Stimulated activated CD4-positive, alpha-beta T cell treated with anti-CD3 and anti-CD28 coated beads, Interleukin-2, amount 100 ng/mL, for 48 hours (primary cell): ENCODE measurements at places on chromosomes 5 and 9.
A peak's percentile ranks its signal among the peaks of the same experiment; 100 is the strongest.

- DNase-seq: no peak
Measured at GRCh38 chr5:135608761-135609443, 30.1 kb upstream of the CXCL14 start.

DNA sequence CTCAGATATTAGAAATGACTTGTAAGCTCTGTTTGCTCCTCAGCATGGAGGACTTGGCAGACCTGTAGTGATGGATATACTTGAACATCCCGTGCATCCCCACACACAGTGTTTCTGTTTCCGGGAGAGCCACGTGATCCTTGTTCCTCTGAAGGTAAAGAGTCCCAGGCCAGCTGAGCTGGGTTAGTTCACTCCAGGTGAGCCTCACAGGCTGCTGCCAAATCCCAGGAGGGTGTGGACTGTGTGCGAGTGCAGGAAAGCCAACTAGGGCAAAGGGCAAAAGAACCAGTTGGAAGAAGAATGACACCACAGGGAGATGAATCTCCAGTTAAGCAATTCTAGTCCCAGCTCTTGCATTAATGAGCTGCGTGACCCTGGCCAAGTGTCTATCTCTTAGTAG is 10.4 kb upstream of the TOMM5 start:
- DNase-seq: no peak

- DNase-seq: no peak
Measured at GRCh38 chr9:29203244-29203930, 1630.1 kb upstream of the C9orf72 start.

DNA sequence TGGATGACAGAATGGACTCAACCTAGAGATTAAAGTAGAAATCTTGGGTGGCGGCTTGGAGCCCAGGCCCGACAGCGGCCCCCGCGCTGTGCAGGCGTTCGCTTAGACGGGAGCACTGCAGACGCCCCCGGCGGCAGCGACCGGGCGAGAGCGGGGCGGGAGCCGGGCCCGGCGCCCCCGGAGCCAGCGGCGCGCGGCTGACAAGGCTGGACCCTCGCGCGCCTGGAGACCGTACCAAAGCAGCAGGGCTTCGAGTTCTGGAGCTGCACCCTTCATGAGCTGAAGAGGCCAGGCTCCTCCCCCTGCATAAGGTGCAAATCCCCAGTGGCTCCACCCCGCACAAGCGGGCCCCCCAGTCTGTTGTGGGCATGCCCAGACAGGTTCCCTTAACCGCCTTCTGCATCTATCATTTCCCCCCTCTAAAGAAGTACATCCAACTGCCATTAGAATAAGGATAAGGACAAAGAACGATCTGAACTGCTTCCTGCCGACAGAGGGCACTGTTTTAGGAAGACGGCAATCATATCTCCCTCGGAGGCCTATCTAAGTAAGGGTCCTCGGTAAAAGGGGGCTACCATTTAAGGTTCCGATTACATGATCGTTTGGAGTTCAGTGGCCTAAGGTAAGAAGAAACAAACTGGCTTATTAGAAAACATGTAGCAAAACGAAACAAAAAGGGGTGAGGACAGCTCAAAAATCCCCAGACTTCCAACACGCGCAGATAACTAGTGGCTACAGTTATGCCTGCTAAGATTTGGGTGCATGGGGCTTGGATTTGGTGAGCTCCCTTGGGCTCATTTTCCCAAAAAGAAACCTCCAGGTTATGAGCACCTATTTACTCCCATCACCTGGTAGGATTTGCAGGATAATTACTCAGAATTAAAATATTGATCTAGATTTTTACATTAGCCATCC is 66.3 kb downstream of the RGMB start:
- DNase-seq: no peak

GRCh38 chr9:5429873-5430564 is 7.7 kb downstream of the PLGRKT start:
- DNase-seq: no peak

DNA sequence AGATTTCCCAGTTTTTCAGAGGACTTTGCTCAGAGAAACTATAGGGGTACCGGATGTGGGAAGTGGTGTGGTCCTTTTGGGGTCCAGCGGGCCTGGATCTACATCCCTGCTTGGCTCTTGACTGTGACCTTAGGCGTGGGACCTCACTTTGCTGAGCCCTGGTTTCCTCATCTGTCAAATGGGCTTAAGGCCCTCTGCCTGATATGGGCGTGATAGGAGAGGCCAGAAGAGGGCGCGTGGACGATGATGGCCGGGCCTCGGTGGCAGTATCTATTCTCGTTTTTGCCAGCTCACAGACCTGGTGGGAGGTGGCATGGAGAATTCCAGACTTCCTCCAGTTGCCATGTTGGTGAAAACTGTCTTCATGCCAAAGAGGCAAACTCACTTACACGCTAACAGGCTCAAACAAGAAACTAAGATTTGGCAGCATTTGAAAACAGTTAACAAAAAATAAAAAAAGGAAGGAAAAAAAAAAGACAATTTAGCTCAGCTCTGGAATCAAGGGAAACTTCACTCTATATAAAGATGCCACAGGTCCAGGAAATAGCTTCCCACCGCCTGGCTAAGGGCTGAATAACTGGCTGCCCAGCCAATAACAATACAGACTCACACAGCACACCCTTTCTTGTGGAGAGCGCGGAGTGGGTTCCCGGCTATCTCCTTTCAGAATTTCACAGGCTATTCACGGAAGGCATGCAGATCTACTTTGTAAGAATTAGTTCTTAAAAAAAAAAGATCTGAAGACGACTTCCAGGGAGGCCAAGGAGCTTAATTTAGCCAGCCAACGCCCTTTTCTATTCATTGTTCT is 1.7 kb downstream of the SH3PXD2B start:
- no peak for DNase-seq

- DNase-seq: no peak
Measured at GRCh38 chr9:123394291-123395235, 38.6 kb downstream of the CRB2 start.

DNA sequence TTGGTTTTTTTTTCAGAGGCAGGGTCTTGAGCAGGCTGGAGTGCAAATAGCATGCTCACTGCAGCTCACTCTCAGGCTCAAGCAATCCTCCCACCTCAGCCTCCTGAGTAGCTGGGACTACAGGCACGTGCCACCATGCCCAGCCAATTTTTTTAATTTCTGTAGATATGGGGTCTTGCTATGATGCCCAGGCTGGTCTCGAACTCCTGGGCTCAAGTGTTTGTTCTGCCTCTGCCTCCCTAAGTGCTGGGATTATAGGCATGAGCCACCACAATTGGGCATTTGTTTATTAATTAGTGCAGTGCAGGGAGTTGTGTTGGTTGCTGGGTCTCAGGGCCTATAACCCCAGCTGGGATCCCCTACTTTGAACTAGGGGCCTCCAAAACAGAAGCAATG is 47.0 kb downstream of the CXXC5 start:
- no peak for DNase-seq

- DNase-seq: no peak
Measured at GRCh38 chr9:114483499-114483898, 21.8 kb downstream of the WHRN start.

DNA sequence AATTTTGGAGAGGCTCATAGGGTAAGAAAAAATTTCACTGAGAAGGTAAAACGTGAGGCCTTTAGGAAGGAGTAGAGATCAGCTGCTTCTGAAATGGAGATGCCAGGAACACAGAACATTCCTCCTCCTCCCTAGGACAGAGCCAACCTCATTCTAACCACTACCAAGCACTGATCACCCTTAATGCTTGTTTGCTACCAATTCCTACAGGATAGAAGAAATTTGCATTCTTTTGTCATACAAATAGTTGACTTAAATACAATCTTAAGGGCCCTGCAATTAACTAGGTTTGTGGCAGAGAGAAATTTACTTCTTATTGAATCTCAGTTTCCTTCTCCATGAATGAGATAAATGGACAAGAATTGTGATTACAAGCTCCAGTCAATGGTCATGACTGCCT is 780.2 kb upstream of the WWC1 start:
- no peak for DNase-seq

DNA sequence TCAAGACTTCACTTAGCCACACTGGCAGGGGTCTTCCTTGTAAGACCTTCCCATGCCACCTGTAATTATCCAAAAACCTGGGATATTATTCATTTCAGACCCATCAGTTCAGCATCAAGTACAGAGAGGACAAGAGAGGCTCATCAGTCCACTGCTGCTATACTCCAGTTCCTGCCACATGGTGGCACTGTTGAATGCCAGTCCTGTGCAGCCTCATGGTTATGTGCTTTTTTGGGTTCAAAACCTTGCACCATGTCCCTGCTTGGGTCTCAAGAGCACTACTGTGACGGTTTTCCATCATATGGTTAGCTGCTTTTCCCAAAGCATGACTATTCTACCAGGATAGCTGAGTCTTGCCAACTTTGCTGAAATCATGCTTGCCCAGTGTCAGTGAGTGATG is 8.5 kb downstream of the PTGS1 start:
- DNase-seq: peak; percentile 15

GRCh38 chr5:56085193-56085592 is 90.4 kb upstream of the IL6ST start:
- no peak for DNase-seq

DNA sequence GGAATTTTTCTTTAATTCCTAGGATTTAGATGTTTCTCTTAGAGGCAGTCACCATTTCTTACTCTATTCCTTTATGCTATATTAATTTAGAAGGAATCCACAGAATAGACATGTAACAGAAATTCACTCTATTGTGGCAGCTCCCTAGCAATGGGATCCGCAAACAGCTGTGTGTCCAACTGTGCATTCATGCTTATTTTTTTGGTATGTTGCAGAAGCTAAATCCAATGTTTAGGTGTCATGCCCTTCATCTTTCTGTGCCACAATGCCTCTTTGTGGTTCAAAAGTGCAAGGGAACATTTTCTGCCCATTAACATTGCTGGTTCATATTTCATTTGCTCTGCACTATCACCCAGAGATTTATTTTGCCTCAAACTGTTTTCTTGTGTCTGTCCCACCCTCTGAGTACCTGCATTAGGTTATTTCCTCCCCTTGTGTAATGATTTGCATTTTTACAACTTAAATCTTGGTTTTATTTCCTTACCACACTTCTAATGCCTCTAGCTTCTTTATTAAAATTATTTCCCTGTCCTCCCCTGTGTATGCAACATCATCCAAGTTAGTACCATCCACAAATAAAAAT is 816.5 kb downstream of the EFNA5 start:
- no peak for DNase-seq

DNA sequence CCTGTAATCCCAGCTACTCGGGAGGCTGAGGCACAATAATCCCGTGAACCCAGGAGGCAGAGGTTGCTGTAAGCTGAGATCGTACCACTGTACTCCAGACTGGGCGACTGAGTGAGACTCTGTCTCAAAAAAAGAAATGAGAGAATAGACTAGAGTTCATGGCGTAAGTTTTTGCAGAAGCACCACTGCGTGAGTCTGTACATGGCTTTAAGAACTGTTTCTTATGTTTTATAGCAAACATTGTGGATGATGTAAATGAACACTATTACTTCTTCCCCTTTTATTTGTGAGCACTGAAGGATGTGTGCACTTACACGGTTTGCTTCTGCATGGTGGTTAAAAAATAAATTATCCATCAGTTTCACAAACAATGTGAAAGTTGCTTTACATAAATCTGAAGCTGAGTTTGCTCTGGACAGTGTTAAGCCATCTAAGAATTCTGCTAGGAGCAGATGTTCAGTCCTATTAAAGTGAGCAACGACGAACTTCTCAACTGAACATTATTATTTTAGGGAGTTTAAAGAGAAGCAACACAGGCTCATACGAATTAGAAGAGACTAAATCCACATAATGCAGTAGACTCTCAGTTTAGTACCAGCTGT is 52.5 kb downstream of the ZFAND5 start:
- DNase-seq: no peak

DNA sequence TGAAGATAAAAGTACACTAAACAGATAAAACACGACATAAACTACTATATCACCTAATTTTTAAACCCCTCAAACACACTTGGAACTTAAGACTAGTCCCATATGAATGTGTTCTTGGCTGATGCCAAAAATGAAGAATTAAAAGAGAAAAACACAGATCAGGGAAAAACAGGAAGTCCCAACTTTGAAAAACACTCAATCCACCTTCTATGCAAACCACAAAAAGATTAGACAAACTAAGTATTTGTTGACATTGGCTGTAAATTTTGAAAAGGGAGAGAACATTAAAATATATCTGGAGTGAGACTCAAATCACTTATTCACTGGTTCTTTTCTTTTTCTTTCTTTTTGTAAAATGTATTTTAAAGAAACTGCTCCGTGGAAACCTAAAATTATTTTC is 81.4 kb downstream of the ANKH start:
- no peak for DNase-seq

DNA sequence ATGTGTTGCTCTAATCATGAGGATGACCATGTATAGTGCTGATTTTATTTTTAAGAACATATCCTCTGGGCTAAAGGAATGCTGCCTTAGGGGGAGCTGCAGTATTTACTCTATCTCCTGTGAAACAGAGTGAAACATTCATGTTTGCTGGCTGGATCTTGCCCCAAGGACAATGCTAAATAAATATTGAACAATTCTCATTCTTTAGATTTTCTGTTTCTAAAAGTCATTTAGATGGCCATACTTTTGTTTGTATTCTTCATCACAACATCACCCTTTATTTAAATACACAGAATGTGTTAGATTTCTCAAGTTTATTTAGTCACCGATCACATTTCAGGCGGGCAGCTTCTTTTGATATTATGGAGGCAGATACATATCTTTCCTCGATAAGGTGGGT is 103.3 kb downstream of the ARHGEF28 start:
- no peak for DNase-seq

DNA sequence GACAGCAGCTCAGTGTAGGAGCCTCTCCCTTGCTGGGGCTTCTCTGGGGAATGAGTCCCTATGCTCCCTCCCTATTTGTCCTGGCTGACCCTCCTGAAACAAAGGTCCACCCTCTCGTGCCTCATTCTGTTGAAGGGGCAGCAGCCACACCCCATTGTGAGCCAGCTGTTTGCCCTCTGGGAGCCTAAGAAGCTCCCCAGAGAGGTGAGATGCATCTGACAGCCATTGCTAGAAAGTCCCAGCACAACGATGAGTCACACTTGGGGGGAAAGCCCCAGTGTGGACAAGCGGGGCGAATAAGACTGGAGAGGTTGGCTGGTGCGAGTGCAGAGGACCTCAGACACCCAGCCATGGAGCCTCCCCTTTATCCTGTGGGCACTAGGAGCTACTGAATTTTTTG is 101.4 kb downstream of the PPARGC1B start:
- peak; percentile 23 for DNase-seq

DNA sequence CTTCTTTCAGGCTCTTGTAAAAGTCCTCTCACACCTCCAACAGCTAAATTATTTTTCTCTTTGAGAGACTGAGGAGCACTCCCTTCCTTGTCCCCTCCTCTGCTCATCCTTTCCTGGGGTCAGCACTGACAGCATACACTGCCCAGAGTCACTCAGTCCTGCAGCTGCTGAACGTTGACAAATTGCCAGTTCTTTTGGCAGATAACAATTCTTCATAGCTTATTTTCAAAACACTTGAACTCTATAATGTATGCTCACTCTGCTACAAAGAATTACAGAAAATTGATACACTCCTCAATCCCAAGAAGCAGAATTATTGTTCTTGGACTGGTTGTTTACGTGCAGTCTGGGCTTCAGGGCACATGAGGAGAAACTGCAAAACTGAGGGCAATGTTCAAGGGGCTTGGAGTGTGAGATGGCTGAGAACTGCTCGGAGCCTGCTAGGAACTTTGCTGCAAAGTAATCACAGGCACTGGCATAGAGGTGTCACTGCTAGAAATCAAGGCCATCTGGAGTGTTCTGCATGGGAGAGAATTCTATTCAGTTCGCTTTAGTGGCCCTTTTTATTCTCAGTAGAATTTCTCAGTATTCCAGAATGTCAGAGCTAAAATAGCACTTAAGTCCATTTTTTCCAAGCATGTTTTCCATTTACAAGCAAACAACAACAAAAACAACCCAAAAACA is 96.4 kb upstream of the SPOCK1 start:
- no peak for DNase-seq
